ENCODE measurements at places on chromosomes 2 and 18. TPM values are rescaled to one million over a fixed set of nuclear protein-coding genes. Genes with fewer than 3 reads are reported as not detected.

Gene PTPN4
- total RNA-seq, result 34.2 TPM

DNA sequence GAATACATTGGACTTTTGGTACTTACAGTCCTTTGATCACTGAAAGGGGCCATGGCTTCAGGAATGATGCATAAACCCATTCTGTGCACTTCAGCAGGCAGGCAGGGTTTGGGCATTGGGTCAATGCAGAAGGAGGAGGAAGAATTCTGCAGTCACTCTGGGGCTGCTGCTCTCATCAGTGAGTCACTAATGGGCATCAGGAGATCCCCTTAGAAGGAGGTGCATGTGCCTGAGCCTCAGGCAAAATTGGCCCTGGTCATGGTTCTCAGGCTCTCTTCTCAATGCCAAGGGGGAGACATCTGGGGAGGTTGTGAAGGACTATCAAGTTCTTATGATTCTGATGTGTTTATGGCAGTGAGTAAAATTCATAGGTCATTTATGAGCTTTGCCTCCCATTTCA, 52.0 kb upstream of the TNP1 start:
- DNase-seq, result no peak

Gene OXER1
- total RNA-seq, result not detected

Gene PDE1A
- total RNA-seq, result not detected

Gene DYSF
- 3.6 TPM for total RNA-seq

- no peak for DNase-seq
These were observed 158.6 kb downstream of the ZNF804A start for GRCh38 chr2:184756885-184757284.

Gene PROKR1
- total RNA-seq, result not detected

Gene SERPINB5
- total RNA-seq, result not detected

- no peak for DNase-seq
These were observed 401.6 kb upstream of the TNP1 start for GRCh38 chr2:217261452-217261851.

- DNase-seq, result no peak
These were observed 84.9 kb downstream of the EFEMP1 start for GRCh38 chr2:55838653-55839052.

GRCh38 chr2:61887717-61888266, 664 bp downstream of the CCT4 start:
- DNase-seq, result no peak

DNA sequence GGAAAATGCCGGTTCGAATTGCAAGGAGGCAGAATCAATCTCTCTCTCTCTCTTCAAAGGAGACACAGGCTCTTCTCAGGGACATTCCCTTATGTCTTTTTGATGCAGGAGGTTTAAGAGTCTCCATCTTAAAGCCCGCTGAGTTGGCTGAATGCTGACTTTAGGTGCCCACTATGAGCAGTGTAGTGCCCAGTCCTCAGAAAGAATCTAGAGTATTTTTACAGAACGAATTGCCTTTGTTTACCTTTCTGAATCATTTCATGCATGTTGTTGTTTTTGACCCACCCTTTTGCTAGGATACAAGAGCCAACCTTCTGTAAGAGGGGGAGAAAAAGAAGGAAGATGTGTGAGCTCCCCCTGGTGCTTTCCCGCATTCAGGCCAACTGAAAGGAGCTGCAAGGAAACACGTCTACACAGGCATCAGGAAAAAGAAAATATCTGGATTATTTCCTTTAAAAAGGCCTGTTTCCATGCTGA, 193.5 kb upstream of the TCF4 start:
- no peak for DNase-seq

- DNase-seq, result no peak
These were observed 579 bp upstream of the EMX1 start for GRCh38 chr2:72916743-72917137.

DNA sequence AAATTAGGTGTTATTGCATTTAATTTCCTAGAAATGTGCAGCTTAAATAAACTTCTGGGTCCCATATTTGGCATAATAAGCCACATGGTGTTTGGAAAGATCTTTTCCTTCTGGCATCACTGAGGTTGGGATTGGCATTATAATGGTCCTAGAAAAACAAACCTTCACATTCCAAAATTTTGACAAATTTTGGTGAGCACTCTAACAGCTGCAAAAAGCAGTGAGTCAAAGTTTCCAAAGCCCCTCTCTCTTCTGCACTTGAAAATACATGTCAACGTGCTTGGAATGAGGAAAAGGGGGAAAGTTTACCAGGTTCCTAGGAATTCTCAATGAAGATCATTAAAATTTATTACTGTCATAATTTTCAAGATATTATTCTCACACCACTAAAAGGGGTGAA, 77.8 kb upstream of the STK17B start:
- DNase-seq, result no peak

DNA sequence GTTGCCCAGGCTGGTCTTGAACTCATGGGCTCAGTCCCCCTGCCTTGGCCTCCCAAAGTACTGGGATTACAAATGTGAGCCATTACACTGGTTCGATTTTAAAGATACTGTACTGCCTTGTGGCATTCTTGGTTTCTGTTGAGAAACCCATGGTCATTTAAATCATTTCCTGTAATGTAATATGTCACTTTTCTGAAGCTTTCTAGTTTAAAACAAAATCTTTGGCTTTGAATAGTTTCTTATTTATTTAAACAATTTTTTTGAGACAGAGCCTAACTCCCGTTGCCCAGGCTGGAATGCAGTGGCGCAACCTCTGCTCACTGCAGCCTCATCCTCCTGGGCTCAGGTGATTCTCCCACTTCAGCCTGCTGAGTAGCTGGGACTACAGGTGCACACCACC, 8.9 kb downstream of the ZNF512 start:
- no peak for DNase-seq

Gene GPATCH11
- 20.2 TPM for total RNA-seq

DNA sequence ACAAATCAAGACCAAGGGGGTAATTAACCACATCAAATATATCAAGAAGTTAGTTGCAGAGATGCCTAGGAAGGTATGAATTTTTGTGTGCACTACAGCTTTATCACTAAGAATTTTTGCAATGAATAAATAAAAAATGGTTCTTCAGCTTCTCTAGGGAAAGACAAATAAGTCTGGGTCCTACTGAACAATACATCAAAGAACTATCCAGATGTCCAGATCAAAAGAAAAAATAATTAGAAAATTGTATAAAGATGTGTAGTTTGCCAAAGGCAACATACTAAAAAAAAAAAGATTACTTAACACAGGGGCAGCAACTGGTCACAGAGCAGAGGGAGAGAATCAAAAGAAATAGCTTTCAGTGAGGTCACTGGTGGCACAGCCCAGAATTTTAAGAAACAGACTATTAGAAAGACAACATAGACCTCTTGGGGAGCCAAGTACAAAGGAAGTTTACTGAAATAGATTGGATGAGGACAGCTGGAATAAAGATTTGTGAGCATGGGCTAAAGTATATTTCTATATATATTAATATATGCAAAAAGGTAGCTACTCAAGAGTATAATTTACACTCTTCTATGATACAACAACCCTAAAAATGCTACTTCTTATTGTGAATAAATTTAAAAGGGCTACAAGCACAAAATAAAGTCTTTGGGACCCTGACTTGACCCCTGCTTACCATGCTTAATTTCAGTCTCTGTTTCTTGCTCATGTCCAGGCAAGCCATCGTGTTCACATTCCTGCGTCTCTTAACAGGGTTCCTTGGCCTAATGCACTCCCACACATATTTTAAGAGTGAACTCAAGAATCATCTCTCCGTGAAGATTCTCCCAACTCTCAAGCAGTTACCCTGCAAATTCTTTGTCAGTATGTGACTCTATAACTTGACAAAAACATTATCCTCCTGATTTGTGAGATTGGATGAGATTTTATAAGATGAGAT, 99.0 kb upstream of the GRB14 start:
- no peak for DNase-seq

GRCh38 chr18:75438891-75439290, 11.4 kb upstream of the SMIM21 start:
- no peak for DNase-seq

Gene CYP27C1
- not detected for total RNA-seq

DNA sequence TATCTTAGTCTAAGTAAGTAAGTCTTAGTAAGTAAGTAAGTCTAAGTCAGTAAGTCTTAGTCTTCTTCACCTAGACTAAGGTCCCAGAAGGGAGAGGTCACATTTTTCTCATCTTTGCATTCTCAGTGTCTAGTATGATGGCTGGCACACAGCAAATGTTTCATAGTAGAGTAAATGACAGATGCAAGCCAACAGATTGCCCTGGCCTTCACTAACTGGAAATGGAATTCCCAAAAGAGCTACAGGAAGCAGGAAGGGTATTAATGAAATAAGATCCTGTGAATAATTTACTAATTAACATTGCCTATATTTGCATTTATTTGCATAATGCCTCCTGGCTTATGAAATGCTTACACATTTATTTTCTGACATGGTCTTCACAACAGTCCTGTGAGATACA, 221.6 kb downstream of the RAD51AP2 start:
- DNase-seq, result no peak

- DNase-seq, result no peak
These were observed 129.7 kb upstream of the MYCN start for GRCh38 chr2:15810477-15811150.

Gene LRP1B
- not detected for total RNA-seq

GRCh38 chr2:280650-281110, 7.2 kb downstream of the ALKAL2 start:
- no peak for DNase-seq

All from CD8-positive, alpha-beta memory T cell (primary cell).